ENCODE measurements at places on chromosomes 5 and 9. TPM values are rescaled to one million over a fixed set of nuclear protein-coding genes. Genes with fewer than 3 reads are reported as not detected.
A peak's percentile ranks its signal among the peaks of the same experiment; 100 is the strongest.

The PKD2L2 gene
- not detected for total RNA-seq

- no peaks in the 10 kb centered on the region for H3K36me3 ChIP-seq
- DNase-seq = no peak
- H3K27ac ChIP-seq = no peak overlapping the region
- H3K27me3 ChIP-seq = no peaks in the 10 kb centered on the region
- no peak overlapping the region for H3K4me3 ChIP-seq
Measured at GRCh38 chr5:140977003-140977402, 10.7 kb downstream of the PCDHAC2 start.

The ABHD17B gene
- total RNA-seq = 11.6 TPM

- no peak overlapping the region for H3K4me3 ChIP-seq
- H3K36me3 ChIP-seq = no peaks in the 10 kb centered on the region
- no peaks in the 10 kb centered on the region for H3K27me3 ChIP-seq
Measured at GRCh38 chr9:99431103-99431502, 209.0 kb downstream of the SEC61B start.

The PAX5 gene
- total RNA-seq = not detected

DNA sequence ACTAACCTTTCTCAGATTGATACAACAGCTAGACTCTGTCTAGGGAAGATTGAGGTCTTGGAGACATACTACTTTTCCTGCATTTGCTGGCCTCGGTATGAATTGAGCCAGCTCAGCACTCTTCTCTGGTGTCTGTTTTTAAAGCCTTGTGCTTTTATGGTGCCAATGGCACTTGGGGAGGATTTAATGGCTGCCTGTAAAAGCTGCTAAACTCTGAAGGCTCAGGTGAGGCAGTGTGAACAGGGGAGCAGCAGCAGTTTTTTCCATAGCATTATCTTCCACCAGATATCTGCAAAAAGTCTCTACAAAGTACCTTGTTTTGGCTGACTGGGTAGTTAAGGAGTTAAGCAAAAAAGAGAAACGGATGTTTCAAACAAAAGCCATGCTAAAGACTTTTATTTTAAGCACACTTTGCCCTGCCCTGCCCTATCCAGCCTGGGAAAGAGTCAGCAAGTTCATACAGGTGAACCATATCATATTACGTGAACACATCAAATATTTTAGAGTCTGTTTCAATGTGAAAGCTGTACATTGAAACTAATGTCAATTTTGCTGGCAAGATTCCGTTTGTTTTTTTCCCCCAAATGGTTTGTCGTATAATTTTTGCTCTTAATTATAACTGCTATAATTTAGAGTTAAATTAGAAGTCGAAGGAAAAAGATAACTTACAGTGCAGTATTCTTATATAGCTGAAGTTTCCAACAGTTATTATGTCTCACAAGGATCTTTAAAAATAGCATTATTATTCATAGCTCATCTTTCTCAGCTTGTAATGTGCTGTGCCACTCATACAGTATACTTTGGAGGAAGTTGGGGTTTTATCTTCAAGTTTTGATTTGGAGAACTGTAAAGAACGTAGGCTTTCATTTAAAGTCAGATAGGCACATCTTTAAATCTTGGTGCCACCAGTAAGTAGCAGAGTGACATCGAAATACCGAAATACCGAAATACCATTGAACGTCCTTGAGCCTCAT, 424.1 kb upstream of the CD180 start:
- no peak overlapping the region for H3K27ac ChIP-seq
- no peak overlapping the region for H3K4me3 ChIP-seq
- H3K4me1 ChIP-seq = no peaks in the 10 kb centered on the region
- no peak for DNase-seq
- H3K27me3 ChIP-seq = peaks cover 12% of the 10 kb centered on the region
- no peaks in the 10 kb centered on the region for H3K36me3 ChIP-seq

The CLINT1 gene
- total RNA-seq = 131 TPM

GRCh38 chr5:61082516-61083280, 79.6 kb downstream of the SMIM15 start:
- H3K36me3 ChIP-seq = no peaks in the 10 kb centered on the region
- no peak overlapping the region for H3K4me3 ChIP-seq
- no peaks in the 10 kb centered on the region for H3K4me1 ChIP-seq
- peak; percentile 14 for DNase-seq
- H3K27me3 ChIP-seq = no peaks in the 10 kb centered on the region

- peaks cover 8% of the 10 kb centered on the region for H3K4me1 ChIP-seq
- H3K27ac ChIP-seq = no peak overlapping the region
- H3K27me3 ChIP-seq = no peaks in the 10 kb centered on the region
- no peaks in the 10 kb centered on the region for H3K36me3 ChIP-seq
Measured at GRCh38 chr5:119217183-119217582, 138.6 kb upstream of the TNFAIP8 start.

The IFNA21 gene
- not detected for total RNA-seq

GRCh38 chr5:36690041-36690961, 83.9 kb downstream of the SLC1A3 start:
- H3K27ac ChIP-seq = peak overlapping the region; percentile 41
- H3K36me3 ChIP-seq = no peaks in the 10 kb centered on the region
- peaks cover 8% of the 10 kb centered on the region for H3K4me1 ChIP-seq
- H3K4me3 ChIP-seq = peak overlapping the region; percentile 84

The SCGB3A2 gene
- 0.51 TPM for total RNA-seq

The CDH9 gene
- not detected for total RNA-seq

The FGFR4 gene
- 24.6 TPM for total RNA-seq
